ENCODE measurements at places on chromosomes 7 and 10.
A peak's percentile ranks its signal among the peaks of the same experiment; 100 is the strongest.

DNA sequence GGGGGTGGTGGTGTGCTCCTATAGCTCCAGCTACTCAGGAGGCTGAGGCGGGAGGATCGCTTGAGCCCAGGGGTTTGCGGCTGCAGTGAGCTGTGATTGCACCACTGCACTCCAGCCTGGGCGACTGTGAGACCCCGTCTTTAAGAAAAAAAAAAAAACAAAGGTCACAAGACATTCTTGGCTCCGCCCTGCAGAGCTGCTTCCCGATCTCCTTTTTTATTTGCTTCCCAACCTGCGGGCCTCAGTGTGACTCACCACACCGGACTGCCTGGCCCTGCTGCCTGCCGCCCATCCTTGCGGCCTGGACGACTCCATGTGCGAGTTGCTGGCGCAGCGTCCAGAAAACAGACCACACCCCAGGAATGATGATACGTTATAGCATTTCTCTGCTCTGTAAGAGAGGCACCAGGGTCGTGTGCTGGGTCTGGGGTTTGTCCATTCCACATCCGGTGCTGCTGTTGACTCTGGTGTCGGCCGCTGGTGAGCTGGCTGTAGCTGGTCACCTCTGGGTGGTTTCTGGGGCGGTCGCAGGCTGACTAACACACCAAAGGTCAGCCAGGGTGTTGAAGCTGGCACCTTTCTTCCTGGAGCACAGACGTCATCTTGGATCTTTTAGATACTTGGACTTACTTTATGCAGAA is 123.6 kb downstream of the TCF7L2 start:
- DNase-seq, result no peak

DNA sequence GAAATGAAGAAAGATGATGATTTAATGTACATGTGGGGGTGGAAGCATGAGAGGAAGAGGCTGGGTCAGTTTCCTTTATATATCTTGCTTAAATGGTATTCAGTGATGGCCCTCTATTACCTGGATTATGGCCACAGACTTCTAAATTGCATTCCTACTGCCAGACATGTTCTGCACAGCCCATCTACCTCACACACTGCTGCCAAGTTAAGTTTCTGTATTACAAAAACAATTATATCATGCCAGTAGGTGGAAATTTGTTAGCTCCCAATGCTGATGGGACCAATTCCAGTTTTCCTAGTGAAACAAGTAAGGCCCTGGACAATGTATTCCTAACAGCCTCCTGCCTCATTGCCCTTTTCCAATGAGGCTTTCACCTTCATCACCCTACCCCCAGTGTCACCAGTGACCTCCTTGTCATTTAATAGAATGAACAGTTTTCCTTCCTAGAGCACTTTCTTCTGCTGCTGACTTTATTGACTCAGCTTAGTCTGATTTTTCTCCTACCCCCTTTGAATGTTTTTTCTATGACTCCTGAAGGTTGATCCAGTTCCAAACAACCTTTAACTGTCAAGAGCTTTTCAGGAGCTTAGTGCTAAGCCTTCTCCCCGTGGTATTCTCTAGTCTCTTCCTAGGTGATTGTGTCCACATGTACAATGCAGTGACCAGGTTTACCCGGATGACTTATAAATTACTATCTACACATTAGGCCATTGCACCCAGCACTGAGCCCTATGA is 316.6 kb upstream of the ANKRD30A start:
- peak; percentile 24 for DNase-seq

DNA sequence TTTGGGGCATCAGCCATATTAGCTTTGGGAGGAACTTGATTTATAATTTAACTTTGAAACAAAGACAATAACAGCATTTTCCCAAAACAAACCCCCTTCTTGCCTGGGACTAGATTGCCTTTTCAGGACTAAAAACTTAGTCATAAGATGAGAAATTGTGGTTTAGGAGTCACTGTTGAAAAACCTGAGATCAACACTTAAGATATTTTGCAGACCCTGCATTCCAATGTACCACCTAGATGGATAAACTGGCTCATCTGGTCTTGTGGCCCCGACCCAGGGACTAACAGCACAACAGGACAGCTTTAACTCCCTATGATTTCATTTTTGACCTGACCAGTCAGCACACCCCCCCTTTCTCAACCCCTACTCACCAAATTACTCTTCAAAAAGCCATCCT is 1165.4 kb downstream of the XPNPEP1 start:
- DNase-seq, result no peak

GRCh38 chr10:62136931-62137330 is 131.7 kb downstream of the RTKN2 start:
- DNase-seq, result no peak

DNA sequence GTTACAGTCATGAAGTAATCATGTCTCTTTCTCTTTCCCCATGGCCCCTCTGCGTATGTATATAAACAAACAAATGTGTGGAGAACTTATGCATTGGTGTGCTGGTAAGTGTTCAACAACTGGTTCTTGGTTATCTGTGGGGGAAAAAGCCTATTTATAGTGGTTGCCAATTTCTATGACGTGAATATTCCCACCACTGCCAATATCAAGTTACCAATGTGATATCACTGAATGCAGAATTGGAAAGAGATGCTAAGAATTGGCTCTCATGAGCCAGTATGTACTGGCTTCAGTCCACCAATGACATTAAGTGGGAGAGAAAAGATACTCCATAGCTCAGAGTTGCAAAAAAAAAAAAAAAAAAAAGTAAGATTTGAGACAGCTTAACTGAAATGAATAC is 399.7 kb downstream of the REEP3 start:
- no peak for DNase-seq

DNA sequence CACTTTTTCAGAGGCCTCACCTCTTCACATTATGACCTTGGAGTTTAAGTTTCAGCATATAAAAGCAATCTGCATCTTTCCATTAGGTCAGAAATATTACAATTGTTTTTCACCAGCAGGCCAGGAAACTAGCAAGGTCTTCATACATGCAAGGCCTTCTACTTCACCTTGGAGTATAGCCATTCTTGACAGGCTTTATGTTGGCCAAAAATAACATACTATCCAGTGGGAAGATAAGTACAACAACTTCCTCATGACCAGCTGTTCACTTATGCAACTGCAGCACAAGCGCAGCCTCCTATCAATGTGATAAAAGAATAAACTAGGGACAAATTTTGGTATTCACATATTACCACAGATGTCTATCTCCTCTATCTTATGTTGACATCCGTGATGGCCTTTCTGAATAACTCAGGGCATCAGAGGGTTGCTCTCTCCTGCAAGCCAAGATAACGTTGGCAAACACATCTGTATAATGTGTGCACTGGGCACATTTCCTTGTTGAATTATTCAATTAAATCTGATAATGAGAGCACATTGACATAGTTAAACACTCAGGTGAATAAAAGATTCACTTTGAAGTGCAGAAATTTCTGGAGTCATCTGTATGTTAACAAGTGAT is 239.8 kb downstream of the FZD1 start:
- DNase-seq, result no peak

DNA sequence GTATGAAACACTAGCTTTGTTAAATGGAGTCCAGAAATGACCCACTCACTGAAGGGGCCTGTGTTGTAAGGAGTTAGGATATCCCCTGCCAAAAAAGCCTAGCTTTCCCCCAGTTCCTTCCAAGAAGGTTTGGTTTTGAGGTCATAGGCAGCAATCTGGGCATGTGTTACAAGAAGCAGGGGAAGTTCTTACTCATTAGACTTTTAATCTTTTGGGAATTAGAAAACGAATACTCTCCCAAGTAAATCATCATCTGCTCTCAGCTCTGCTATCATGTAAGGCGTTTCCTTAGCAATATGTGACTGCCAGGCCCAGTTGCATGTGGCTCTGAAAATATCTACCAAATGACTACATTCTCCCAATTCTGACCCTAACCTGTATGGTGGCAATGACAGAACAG is 3.7 kb downstream of the NOD1 start:
- no peak for DNase-seq

- no peak for DNase-seq
Measured at GRCh38 chr10:75632805-75633462, 201.5 kb downstream of the LRMDA start.

DNA sequence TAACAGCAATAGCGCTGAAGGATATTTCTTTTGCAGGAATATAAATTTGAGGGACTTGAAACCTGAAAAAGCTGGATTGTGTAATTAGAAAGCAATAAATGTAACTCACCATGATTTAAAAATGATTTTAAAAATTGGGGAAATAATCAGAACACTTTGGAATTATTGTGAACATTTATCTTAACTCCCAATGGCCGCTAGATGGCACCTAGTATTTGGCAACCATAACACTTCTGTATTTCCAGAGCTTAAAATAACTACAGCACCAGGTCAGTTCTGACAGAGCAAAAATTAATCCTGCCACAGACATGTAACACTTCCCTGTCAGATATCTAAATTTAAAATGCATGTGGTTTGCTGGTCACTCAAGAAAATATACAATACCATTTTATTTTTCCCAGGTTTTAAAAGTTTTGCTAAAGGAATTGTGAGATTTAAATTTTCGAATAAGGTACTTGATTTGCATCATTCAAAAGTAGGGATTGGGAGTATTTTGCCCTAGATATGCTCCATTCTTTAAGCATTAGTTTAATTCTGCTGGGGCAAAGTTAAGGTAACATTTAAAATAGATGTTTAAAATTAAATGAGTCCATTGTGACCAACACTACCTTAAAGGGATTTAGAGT is 144.5 kb downstream of the PPP1R3A start:
- DNase-seq, result peak; percentile 51

- DNase-seq, result no peak
Measured at GRCh38 chr10:104831272-104831671, 190.2 kb downstream of the SORCS3 start.

GRCh38 chr10:56346845-56347415 is 14.1 kb downstream of the ZWINT start:
- DNase-seq, result no peak

- no peak for DNase-seq
Measured at GRCh38 chr7:126635545-126635944, 617.2 kb downstream of the GRM8 start.

DNA sequence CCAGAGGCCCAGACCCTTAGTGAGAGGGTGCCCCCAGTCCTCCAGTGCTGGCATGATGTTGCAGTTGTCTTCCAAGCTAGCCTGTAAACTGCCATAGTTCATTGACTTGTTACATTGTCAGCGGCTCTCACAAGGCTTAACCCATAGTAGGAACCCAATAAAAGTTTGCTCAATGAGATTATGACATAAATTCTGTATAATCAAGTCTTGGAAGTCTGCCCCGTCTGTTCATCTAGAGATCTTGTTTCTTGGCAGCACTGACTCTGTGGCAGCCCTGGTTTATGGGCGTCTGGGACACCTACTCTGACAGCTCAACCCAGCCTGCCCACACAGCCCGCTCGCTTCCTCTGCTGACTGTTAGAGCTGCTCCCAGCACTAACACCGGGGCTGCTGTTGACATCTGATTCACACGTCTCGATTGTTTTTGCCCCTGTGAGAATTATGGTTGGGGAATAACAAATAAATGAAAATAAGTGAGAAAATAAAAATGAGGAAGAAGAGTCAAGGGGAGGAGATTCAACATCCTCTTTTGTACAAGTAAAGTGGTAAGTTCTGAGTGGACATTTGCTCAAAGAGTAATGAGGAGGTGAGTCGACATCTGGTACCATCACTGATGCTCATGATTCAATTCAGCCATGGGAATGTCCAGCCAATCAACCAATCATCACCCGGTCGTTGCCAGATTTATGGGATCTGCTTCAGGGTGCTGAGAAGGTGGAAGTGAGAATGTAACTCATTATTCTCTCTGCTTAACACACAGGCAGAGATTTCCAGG is 160.8 kb downstream of the SPAG6 start:
- no peak for DNase-seq

DNA sequence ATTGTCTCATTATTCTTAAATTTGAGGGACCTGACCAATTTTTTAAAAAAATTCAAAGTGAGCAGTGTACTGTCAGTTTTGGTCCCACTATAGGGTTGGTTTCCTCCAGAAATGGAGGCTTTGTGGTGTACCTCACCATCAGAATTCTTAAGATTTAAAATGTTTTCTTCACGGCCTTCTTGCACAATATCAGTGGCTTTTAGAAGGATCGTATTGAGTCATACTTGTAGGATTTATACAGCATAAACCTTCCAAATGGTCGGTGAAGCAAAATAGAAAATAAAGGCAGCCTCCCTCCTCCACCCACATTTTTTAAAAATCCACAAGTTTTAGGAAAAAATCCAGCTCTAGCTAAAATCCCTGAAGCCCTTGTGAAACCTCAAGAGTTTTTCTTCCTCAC is 126.4 kb downstream of the RNLS start:
- no peak for DNase-seq

GRCh38 chr7:73817121-73817520 is 13.7 kb upstream of the CLDN4 start:
- no peak for DNase-seq

- no peak for DNase-seq
Measured at GRCh38 chr10:88418871-88419270, 164.2 kb downstream of the RNLS start.

- peak; percentile 4 for DNase-seq
Measured at GRCh38 chr10:99658622-99659030, 683 bp upstream of the ENTPD7 start.

DNA sequence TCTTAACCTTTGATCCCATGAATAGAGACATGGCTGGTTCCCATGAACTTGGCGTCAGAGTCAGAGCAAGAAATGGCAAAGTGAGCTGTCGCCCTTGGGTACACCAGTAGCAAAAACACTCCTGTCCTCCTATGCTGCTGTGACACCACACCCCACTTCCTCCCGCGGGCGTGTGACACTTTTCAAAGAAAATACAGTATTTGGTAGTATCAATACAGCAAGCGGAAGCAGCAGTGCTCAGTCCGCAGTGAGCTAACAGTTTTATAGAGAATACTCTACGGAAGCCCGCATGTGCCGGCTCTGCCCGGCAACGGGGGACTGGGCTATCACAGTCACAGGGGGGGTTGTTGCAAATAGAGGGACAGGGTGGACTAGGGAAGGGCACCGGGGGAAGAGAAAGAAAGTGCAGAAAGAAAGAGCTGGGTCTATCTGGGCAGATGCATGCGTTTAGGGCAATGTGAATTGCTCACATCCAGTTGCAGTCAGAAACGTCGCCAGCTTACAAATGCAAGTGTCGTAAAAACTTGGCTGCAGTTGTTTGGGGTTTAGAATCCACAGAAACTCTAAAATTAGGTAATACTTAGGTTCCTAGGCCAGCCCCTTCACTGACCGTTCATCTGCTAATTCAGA is 49.8 kb downstream of the PRKCQ start:
- DNase-seq, result no peak

GRCh38 chr7:55624813-55625212 is 52.5 kb upstream of the VOPP1 start:
- DNase-seq, result no peak

GRCh38 chr7:148478551-148478950 is 112.0 kb upstream of the C7orf33 start:
- DNase-seq, result no peak

GRCh38 chr7:90256778-90257177 is 11.8 kb downstream of the CFAP69 start:
- no peak for DNase-seq

DNA sequence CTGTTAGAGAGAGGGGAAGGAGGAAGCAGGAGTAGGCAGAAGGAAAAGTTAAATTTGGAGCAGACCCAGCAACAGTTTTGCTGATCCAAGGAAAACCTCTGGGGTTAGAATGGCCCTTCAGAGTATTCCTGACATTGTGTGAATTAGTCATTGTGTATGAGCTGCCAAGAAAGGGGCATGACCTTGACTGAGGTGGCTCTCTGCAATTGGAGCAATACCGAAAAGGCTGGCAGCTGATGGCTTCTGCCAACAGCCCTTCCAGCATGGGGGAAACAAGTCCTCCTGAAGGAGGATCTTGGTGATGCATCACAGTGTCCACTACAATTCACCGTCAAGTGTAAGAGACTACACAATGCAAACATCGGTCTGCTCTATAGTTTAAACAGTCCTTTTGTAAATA is 20.6 kb upstream of the WASL start:
- DNase-seq, result no peak

- no peak for DNase-seq
Measured at GRCh38 chr7:126557271-126557670, 695.5 kb downstream of the GRM8 start.

All from muscle of arm (tissue), 14 donors.